ENCODE measurements at places on chromosomes 3 and 15.

GRCh38 chr15:28885630-28886430, at the start of gene APBA2:
TSS of gene APBA2 (plus strand) at chr15:28885974. CDS start at chr15:29053885, 167,911 bp downstream.
- no peak for DNase-seq

DNA sequence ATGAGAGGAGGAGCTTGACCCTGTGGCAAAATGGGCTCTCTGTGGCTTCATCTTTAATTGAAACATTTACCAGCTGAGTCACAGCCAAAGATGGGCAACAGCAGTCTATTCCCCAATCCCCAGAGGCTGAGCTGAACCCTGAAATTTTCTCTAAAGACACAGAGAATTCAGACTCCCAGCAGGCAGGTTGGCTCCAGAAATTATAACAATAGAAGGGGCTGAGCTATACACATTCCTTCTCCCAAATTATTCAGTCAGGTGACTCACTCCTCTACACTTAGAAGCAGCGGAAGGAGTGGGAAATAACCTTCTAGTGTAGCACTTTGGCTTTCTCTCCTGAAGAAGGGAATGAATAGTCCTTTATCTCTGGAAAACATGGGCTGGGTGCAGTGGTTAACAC, 264.3 kb upstream of the ARHGEF26 start:
- no peak for DNase-seq

- no peak for DNase-seq
Observed at GRCh38 chr3:181458857-181459256, 252.9 kb upstream of the SOX2 start.

- DNase-seq: no peak
Observed at GRCh38 chr15:69434679-69435078, 17.9 kb upstream of the RPLP1 start.

DNA sequence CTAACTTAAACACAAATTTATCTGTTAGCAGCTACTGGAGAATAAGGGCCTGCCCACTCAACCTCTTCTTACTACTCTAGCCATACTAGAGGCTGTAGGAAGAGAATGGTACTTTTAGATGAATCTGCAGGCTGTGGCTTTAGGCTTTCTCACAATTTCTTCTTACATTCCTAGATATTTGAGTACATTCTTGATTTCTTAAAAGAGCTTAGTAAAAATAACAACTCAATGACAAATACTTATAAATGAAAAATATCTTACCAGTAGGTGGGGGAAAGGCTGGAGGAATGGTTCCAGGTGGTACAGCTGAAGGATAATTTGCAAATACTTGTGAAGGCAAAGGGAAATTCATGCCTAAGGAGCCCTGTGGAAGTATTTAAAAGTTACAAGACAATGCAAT, 92.9 kb upstream of the GK5 start:
- DNase-seq: no peak

- no peak for DNase-seq
Observed at GRCh38 chr15:44087578-44088465, 107.2 kb downstream of the FRMD5 start.

DNA sequence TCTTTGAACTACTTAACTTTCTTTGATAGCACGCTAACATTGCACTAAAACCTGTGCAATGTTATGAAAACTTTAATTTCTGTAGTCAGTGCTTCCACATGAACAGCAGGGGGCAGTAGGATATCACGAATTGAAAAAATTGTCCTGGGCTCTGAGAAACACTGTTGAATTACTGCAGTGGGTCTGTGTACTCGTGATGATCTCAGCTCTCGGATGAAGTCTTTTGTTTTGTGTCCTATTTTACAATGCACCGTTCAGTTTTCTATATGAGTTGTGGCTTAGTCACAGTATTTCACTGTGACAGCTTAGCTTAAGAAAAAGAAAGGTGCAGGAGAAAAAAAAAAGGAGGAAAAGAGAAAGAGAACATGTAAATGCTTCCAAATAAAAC, 141.3 kb upstream of the CCDC54 start:
- DNase-seq: peak; percentile 78

- DNase-seq: no peak
Observed at GRCh38 chr15:99762288-99762687, 29.1 kb upstream of the LYSMD4 start.

GRCh38 chr15:50828610-50829206, 63.2 kb upstream of the SPPL2A start:
- peak; percentile 2 for DNase-seq

DNA sequence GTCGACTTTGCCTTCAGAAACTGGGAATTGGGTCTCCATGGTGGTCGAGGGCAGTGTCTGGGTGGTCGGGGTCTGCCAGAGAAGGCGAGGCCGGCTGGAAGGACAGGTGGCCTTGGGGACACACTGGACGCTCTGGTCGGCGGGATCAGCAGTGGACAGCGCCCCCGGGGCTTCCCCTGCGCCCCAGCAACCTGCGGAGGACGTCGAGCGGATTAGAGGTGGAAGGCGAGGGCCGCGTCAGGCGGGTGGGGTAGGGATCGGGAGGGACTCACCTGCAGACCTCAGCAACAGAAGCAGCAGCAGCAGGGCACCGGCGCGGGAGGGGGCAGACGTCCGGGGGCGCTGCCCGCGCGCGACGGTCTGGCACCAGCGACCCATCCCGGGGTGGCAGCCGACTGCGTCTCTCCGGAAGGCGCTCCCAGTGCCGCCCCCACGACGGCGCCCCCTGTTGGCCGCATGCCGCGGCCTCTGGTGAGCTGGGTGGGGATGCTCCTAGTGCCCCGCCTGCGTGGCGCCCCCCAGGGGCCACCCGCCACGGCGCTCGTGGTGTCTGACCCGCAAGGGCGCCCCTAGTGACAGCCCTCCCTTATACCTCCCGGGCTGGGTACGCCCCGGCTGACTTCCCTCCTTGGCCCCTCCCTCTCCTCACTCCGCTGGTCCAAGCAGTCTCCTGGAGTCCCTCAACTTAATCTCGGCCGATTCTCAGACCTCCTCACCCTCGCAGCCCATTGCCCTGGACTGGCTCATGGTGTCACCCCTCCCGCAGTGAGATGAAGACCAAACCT, at the start of gene PRSS50:
Gene PRSS50, minus strand, starts transcription at position 423 of the 785 bp plus-strand sequence. Its CDS starts 45 bp downstream, at position 378.
- no peak for DNase-seq
